Fibroblast of upper back skin (primary cell): ENCODE measurements at places on chromosomes 16 and 17.

DNA sequence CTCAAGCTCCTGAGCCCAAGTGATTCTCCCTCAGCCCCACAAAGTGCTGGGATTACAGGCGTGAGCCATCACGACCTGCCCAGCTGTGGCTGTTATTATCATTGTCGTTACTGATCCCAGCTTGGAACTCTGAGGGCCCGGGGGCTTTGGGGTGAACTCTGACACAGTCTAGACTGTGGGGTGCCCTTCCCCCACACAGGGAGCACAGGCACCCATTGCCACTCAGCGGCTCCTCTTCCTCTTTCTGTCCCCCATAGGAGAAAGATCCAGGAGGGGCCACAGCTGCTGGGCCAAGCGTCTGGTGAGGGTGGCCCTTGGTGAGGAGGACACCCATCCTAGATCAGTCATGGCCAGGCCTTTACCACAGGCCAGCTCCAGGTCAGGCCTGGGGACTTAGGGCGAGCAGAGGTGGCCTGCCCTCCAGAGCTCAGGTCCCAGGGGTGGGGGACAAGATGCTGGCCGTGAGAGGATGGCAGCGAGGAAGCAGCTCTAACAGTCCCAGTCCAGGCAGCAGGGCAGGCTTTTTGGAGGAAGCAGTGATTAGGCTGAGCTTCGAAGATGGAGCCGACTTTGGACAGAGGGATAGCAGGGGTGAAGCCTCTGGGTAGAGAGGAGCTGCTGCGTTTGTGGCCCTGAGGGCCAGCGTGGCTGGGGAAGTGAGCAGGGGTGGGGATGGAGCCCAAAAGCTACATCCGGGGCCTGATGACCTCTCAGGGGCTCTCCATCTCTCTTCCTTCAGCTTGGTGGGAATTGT, 24.7 kb downstream of the TMEM235 start:
- DNase-seq: no peak

GRCh38 chr17:17815062-17815406, 21.8 kb downstream of the SREBF1 start:
- no peak for DNase-seq

DNA sequence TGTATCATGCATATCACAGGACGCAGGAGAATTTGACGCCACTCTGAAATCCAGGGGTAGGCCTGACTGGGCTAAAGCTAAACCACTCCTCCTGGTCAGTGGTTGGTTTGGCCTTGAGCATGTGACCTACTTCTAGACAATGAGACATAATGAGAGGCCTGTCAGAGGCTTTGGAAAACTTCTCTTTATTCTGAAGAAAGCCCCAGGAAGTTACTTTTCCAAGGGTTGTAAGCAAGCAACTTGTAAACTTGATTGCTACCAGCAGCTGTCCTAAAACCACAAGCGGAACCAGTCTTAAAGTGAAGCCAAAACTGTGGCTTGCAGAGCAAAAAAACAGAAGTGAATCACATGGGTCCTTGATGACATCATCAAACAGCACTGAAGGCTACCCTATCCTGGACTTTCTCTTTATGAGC, 138.2 kb upstream of the COX10 start:
- peak; percentile 68 for DNase-seq

- no peak for DNase-seq
Measured at GRCh38 chr17:67492251-67492740, 115.2 kb downstream of the PITPNC1 start.

- no peak for DNase-seq
Measured at GRCh38 chr16:1098266-1098991, 2.4 kb upstream of the C1QTNF8 start.

GRCh38 chr16:48918520-48919258, 308.7 kb upstream of the N4BP1 start:
- DNase-seq: no peak
